Forelimb muscle (tissue), 1 donor: ENCODE measurements at places on chromosomes 3 and 15. TPM values are rescaled to one million over a fixed set of nuclear protein-coding genes. Genes with fewer than 3 reads are reported as not detected.

GRCh38 chr3:60588806-60589205 is 662.4 kb downstream of the FHIT start:
- DNase-seq, result no peak

DNA sequence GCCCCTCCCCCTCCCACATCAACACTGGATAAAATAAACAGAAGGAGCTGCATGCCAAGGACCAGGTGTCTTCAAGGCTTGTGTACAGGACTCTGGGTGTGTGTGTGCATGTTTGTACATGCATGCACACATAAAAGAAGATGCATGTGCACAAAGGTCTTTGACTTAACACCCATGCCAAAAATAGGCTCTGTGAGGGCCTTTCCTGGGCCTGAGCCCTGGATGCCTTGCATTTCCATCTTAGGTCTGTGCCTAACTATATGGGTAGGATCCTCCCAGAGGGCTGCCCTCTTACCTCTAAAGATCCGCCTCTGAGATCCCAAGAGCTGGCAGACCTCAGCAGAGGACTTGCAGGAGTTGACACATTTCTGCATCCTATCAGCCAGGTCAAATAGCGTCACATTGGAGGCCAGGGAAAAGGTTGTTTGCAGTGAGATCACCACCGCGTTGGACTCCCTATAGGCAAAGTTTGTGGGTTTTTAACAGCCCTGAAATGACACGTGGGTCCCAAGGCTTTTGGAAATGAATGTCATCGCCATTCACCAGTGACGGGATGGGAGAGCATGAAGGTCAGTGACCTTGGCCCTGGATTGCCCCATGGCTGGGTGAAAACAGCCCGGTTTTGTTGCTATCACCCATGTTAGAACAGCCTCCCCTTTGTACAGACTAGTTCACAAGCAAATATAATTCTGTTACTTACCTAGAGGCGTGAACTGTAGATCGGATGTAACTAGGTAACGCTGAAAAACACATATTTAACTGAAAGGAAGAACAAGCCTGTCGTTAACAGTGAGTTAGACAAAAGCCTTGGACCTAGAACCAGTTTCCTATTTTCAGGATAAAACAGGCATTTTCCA is 54.0 kb downstream of the HEG1 start:
- no peak for DNase-seq

The SLC27A2 gene
- polyA plus RNA-seq, result 0.09 TPM

GRCh38 chr3:154584974-154585373 is 155.0 kb upstream of the GPR149 start:
- no peak for DNase-seq

DNA sequence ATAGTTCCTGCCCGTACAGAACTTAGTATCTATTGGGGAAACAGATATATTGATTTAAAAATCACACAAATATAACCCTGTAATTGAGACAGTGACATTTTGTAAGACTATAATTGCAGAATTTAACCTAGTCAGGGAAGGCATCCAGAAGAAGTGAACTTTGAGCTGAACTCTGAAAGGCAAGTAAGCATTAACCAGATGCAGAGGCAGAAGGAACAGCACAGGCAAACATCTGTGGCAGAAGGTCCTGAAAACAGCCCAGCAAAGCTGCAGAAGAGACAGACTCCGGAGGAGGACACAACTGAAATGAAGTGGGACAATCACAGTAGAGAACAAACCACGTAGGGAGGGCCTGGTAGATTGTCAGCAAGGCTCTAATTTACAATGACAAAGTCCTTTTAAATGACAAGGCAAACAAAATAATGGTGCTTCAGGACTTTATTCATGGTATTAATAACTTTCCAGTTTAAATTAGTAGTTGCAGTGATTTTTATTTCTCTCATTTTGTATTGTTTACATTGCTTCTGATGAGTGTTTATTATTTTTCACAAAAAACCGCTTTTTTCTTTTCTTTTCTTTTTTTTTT is 14.5 kb downstream of the BCL2A1 start:
- DNase-seq, result no peak

- no peak for DNase-seq
Observed at GRCh38 chr15:57611123-57611522, 19.4 kb downstream of the MYZAP start.

DNA sequence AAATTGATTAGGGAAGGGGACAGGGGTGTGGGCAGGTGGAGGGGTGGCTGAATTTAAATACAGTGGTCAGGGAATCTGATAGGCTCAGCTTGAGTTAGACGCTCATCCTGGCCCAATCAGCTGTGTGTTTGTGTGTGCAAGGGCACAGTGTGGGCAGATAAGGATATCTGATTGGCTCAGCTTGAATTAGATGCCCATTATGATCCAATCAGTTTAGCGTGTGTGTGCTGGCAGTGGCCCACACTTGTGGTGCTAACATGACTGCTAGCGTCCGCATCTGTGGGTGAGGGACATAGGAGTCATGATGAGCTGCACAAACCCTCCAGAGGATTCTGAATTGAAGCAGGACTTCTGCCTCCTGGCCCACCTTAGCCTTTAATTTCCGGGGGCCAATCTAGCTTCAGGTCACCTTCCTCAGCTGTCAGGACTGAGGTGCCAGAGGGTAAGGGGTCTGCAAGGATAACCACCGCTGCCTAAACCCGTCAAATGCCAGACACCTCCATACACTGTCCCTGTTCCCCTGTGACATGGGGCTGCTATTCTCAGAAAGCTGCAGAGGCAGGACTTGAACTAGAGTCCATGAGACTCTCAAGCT is 97.3 kb downstream of the CORO2B start:
- DNase-seq, result no peak

DNA sequence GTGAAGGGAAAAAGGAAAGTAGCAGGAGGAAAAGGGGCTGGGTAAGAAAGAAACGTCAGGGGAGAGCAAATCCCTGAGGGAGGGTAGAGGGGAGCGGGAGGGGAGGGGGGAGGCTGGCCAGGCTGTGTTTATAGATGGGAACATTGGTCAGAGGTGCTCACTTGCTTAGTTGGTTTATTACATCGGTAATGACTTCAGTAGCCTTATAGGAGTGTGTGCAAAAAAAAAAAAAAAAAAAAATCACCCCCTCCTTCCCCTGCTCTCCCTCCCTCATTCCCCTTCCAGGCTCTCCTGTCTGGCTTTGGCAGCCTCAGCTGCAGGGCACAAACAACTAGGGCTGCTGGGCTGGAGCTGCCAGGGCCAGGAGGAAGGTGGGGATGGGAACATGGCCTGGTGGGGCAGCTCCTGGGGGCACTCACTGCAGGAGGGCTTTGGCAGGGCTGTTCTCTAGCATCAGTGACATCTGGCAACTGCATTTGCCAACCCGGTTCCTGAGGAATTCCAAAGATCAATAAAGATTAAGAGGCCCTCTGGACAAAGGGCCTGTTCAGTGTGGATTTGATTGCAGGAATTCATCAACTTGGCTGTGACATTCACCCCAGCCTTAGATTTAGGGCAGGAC is 334.5 kb upstream of the FRG2C start:
- no peak for DNase-seq

GRCh38 chr15:98724048-98724447 is 75.7 kb downstream of the IGF1R start:
- DNase-seq, result no peak

GRCh38 chr3:152314677-152315353 is 46.1 kb downstream of the MBNL1 start:
- no peak for DNase-seq

The DNAH12 gene
- polyA plus RNA-seq, result 0.71 TPM

DNA sequence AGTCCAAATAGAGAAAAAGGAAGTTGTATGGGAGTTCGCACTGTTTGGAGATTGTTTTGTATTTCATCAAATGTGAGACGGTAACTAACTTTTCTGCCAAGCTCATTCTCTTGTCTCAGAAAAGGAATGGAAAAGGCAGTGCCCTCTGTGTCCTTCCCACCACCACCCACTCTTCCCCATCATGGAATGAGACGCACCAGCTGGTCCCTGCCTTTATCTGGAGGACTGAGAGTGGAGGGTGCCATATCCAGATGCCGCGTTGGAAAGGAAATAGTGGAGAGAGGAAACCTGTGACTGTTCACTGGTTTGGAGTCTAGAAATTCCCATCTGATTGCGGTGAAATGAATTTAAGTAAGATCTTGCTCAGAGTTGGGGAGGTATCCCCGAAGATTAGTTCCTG is 3.7 kb upstream of the CCK start:
- DNase-seq, result no peak

DNA sequence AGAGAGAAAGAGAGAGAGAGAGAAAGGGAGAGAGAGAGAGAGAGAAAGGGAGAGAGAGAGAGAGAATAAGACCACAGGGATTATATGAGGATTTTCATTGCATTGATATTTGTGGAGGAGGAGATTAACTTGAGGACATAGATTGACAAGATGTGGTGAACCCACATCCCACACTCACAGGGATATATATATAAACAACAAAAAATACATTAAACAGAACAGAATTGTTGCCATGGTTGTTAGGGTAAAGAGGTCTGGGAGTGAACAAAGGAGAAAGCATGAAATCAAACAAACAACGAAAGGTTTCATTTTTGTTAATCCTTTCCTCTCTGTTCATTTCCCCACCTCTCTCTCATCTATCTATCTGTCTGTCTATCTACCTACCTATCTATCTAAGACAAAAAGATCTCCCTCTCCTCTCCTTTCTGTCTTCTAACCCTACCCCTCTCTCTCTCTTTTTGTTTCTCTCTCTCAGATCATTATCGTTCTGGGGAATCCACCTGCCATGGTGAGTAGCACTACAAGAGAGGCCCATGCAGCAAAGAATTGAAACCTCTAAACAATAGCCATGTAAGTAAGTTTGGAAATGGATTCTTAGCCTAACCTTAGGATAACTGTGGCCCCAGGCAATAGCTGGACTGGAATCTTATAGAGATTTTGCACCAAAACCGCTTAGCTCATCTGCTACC is 280.9 kb downstream of the RAP2B start:
- DNase-seq, result no peak

The STARD5 gene
- 3.8 TPM for polyA plus RNA-seq

- DNase-seq, result no peak
Observed at GRCh38 chr3:139182598-139182997, 137.9 kb upstream of the PRR23C start.

DNA sequence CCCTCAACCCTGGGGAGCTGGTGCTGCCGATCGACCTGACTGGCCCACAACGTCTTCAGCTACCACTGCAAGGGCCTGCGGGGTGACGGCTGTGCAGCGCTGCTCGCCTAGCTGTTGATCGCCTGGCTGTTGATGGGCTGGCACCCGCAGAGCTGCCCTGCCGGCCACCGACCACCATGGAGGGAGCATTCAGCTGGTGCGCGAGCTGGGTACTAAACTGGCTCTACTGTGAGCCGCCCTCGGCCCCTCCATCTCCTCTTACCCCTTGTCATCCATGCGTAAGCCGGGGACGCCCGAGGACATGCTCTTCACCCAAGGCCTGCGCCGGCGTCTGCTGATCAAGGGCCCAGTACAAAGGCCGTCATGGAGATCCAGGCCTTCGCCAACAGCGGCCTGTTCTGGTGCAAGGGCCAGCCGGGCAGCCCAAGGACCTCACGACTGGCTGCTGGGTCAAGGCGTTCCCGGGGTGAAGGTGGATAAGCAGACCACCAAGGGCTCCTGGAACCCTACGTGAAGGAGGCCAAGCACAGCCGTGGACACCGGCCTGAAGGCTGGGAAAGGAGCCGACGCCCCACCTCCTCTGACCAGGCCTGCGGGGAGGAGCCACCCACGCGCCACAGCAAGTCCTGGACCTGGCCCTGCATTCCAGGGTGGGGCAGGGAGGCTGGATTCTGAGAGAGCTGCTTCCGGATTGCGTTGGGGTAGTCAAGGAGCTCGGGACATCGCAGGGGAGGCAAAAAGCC is 46.9 kb downstream of the SFMBT1 start:
- no peak for DNase-seq

GRCh38 chr15:90680371-90680935 is 36.7 kb upstream of the BLM start:
- peak; percentile 58 for DNase-seq

The PLSCR4 gene
- polyA plus RNA-seq, result 13.1 TPM

GRCh38 chr3:47553407-47553806 is 25.3 kb downstream of the CSPG5 start:
- DNase-seq, result no peak

The EOMES gene
- polyA plus RNA-seq, result 0.24 TPM
